ENCODE measurements at places on chromosomes 5 and 9. TPM values are rescaled to one million over a fixed set of nuclear protein-coding genes. Genes with fewer than 3 reads are reported as not detected.

Gene PDZD2
- total RNA-seq, result 1.8 TPM

DNA sequence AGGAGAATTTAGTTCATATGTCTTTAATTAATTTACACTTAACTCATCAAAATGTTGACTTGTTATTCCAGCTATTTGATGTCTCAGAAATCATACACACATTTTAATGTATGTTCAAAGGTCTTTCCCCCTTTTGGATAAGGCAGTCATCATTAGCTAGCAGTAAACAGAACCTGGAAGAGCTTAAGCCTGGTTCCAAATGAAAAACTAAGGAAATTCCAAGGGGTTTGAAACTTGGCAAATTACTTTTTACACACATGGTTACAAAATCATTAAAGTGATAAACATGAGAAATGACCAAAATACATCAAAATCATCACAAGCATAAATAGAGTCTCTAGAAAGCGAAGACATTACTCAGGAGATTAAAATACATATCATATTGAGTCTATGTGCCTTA lies 359.8 kb upstream of the ZNF608 start:
- DNase-seq, result no peak

Gene PDLIM4
- 5.6 TPM for total RNA-seq

DNA sequence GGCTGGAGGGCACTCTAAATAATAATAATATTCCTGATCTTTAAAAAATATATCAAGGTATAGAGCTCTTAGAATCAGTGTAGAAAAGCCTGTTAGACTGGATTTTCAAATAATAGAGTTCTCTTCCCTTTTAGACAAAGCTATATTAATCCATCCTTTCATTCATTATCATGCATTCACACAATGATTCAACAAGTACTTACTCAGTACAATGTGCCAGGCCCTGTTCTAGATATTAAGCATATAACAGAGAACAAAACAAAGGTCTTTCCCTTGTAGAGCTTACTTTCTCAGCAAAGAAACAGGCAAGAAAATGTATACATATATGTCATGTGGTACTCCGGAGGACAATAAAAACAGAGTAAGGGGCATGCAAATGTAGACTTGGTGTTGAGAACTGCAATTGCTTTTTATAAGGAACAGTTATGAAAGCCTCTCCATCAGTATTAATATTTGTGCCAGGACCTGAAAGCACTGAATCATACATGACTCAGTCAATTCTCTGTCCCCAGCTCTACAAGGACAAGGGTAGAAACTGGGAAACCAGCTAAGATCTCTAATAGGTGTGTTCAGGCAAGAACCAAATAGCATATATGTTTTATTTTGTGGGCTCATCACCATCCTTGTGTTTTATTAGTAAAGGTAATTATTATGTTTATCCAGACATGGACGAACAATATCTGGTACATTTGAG lies 72.2 kb downstream of the PIP5K1B start:
- DNase-seq, result no peak

GRCh38 chr5:172140120-172140519 lies 47.9 kb downstream of the STK10 start:
- no peak for DNase-seq

Gene IFNW1
- not detected for total RNA-seq

DNA sequence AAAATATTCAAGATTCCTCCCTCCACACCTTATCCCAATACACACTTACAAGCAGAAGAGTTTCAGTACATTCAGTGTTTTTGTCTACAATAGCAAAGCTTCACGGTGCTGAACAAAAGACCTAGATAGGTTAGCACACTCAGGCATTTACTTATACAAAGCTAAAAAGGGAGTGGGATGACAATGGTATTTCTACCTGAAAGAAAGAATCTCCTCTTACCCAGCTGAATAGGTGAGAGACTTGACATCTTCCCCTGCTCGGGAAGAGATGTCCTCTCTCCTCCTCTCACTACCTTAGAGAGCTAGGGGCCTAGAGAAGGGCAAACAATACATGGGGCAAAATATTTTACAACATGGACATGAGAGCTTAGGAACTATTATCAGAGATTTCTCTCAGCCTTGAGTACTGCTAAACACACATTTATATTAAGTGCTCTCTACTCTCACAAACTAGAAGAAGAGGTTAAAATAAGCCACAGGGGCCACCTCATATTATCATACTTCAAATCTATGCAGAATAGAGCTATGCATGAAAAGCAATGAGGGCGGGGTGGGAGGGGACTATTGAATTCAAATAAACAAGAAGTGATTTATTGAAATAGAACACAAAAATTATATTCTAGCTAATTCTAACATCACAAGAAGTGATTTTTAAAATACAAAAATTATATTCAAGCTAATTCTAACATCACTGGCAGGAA lies 38.6 kb upstream of the RNF38 start:
- no peak for DNase-seq

Gene DMRT3
- total RNA-seq, result not detected

Gene LTC4S
- total RNA-seq, result 10.4 TPM

GRCh38 chr9:17219261-17219660 lies 84.4 kb downstream of the CNTLN start:
- no peak for DNase-seq

DNA sequence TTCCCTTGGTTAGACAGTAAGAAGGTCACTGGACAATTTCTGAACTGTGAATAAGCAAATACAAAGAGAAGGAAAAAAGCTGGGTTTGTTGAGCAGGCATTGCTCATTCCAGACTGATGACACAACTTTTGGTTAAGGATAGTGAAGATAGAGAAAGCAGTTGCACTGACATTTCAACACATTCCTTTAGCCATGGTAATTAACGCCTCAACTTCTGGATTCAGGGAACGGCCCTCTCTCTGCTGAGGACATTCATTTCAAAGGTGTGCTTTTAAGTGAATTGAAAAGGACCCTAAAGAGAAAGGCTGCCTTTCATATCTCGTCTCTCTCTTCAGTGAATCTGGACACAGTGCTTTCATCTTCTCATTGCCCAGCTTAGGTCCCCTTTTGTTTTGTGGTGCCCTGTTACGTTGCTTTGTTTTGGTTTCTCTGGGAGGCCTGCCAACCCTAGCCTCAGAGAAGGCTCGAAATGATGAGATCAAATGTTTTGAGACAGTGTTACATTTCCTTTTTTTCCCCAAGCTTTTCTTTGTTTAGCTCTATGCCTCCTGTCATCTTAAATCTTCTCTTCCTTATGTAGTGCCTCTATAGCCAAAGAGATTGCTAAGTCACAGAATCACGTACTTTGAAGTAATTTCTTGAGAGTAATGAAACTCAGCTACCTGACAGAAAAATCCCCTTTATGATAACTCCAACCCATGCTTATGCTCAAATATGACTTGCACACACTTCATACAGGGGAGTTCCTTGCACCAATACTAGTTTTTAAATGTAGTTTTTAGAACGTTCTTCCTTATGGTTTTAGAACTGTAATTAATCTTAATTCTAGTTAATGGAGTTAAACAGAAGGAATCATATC lies 94.4 kb upstream of the IFNE start:
- DNase-seq, result no peak

DNA sequence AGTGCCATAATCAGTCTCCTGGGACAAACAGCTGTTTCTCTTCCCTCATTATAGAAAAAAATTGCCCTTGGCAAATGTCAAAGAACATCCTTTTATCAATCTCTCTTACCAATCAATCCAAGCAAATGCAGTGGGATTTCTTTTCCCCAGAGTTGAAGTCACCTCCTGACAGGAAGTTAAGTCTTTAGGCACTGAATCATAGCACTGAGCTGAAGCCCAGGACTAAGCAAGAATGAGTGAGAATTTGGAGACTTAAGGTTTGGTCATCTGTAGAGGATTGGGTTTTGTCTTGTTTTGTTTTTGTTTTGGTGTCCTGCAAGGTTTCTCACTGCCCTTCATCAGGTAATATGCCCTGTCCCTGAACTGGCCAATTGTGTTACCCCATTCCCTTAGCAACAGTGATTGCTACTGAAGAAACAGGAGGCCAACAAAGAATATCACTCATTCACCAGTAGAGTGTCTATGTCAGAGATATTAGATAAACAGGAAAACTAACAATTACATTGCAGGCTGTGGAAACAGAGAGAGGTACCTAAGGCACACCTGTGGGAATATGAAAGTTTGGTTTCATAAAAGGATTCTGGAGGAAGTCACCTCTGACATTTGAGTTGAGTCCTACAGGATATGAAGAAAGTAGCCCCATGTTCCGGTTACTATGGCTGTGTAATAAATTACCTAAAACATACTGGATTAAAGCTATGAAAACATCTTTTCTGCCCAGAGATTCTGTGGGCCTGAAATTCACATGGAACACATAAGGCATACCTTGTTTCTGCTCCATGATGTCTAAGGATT lies 4.5 kb upstream of the FXN start:
- no peak for DNase-seq

Gene PCDHGA1
- total RNA-seq, result 0.35 TPM

GRCh38 chr9:86754581-86755560 lies 192.4 kb downstream of the GAS1 start:
- DNase-seq, result no peak

Gene ARHGEF37
- 24.6 TPM for total RNA-seq

GRCh38 chr9:70420441-70421271 lies 6.2 kb upstream of the KLF9 start:
- DNase-seq, result peak; percentile 92

Gene MCCC2
- total RNA-seq, result 63.8 TPM

Gene GRM6
- not detected for total RNA-seq

DNA sequence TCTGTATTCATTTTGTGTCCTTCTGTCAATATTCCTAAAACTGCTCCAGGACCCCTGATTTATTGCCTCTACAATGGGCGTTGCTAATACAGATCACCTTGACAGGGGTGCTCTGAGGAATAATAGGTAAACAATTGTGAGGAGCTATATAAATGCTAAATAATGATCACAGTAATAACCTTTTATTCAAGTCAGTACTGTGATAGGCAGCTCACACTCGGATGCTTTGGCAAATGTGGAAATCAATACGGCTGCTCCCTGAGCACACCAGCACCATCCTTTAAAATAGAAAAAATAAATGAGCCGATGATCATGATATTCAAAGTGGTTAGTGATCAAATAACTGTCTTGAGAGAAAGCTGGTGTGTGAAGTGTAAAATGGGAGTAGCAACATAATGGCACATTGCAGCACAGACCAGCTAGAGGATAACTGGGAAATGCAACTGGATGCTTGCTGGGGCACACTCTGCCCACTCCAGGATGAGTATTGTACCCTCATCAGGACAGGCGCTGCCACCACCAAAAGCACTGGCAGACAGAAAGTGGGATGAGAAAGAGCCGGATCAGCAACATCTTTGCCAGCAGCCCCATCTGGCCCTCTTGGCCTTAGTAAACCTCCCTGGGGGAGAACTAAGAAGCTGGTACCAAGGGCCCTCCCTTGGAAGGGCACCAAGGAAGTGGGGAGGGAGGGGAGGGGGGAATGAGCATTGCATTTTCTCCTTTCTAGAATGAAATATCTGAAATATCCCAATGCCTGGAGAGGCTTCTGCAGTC lies 69.4 kb upstream of the SPATA31D4 start:
- no peak for DNase-seq

Gene SEMA6A
- total RNA-seq, result 90.0 TPM

GRCh38 chr5:106639488-106639887 lies 1031.2 kb downstream of the EFNA5 start:
- DNase-seq, result no peak

Gene DRD1
- not detected for total RNA-seq

Gene UHRF2
- total RNA-seq, result 28.1 TPM

Gene CSF1R
- 20.4 TPM for total RNA-seq

GRCh38 chr5:71587766-71588532 lies 809 bp downstream of the MCCC2 start:
- no peak for DNase-seq

Gene PRRX2
- 0.89 TPM for total RNA-seq

DNA sequence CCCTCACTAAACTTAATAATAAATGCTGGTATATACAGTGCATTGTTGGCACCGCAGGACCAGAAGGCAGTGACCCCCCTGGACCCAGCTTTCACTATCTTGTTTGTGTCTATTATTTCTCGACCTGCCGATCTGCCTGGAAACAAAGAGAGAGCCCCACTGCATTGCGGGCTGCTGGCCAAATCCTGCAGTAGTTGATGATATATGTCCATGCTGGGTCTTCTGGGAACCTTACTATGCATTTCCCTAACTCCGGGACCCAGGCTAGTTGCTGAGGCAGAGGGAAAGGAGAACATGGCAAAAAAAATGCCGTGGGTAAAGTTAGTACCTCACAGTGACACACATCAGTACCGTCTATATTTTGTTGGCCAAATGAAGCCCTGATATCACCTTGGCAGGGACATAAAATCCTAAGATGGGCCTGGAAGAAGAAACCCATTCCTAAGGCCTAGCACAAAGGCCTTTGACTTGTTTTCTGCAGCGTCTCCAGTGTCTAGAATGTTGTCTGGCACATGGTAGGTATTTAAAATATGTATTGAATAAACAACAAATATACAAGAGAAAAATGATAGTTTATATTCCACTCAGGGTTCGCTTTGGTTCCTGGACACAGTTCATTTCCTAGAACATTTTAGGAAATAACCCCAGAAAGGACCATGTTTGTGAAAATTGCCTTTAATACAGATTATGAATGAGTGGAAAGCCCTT lies 46.1 kb downstream of the NMUR2 start:
- no peak for DNase-seq

Gene TTC39B
- total RNA-seq, result 36.9 TPM

Gene GTF2H2C
- 26.4 TPM for total RNA-seq

Gene FSTL4
- 0.77 TPM for total RNA-seq

- DNase-seq, result no peak
These were observed 23.5 kb upstream of the SUSD1 start for GRCh38 chr9:112198646-112199045.

DNA sequence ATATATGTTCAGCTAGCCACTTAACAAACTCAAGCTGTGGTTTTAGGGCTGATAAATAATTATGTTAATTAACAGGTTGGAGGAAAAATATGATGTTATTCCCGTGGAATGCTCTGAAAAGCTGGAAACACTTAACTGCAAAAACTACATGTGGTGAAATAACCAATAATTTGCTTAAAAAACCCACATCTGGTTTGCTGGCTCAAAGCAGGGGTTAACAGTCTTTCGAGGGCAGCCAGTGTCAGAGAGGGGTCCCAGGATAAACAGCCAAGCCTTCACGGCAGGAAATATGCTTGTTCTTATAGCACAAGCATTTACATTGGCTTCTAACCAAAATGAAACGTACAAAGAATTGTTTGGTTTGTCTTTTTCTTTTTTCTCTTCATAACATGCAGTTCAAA lies 254.0 kb upstream of the GAS1 start:
- no peak for DNase-seq

Gene ANKRD34B
- total RNA-seq, result not detected

GRCh38 chr9:87889065-87889881 lies 6.6 kb downstream of the SPATA31E1 start:
- DNase-seq, result no peak

GRCh38 chr9:128078504-128079434 lies 10.7 kb downstream of the SLC25A25 start:
- DNase-seq, result no peak

- no peak for DNase-seq
These were observed 277.7 kb downstream of the TMEM167A start for GRCh38 chr5:82799361-82800077.

Gene SHB
- total RNA-seq, result 23.9 TPM

GRCh38 chr5:175246242-175246888 lies 197.6 kb downstream of the DRD1 start:
- no peak for DNase-seq

Gene COQ4
- 63.9 TPM for total RNA-seq

- DNase-seq, result no peak
These were observed 3.7 kb upstream of the IFNB1 start for GRCh38 chr9:21081451-21081850.
